ENCODE measurements at places on chromosomes 12 and 14. TPM values are rescaled to one million over a fixed set of nuclear protein-coding genes. Genes with fewer than 3 reads are reported as not detected.

GRCh38 chr12:45468751-45469615 lies 253.1 kb downstream of the ANO6 start:
- DNase-seq, result no peak

PZP gene
- polyA plus RNA-seq, result not detected

GRCh38 chr14:63478437-63478852 lies 64.7 kb downstream of the PPP2R5E start:
- DNase-seq, result no peak

DNA sequence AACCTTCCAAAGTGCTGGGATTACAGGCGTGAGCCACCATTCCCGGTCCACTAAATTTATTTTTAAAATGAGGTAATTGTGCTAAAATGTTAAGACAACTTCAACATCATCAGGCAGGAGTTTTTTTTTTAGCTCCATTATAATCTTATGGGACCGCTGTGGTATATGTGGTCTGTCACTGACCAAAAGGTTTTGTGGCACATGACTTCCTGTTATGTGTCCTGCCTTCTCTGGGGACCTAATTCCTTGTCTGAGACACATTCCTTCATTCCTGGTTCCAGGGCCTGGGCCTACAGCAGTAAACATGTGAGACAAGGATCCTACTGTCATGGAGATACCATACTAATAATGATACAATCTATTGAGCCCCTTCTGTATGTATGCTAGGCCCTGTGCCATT lies 4.9 kb downstream of the TEX52 start:
- no peak for DNase-seq

- peak; percentile 9 for DNase-seq
Observed at GRCh38 chr14:20934148-20934762, 21.0 kb upstream of the RNASE2 start.

DNA sequence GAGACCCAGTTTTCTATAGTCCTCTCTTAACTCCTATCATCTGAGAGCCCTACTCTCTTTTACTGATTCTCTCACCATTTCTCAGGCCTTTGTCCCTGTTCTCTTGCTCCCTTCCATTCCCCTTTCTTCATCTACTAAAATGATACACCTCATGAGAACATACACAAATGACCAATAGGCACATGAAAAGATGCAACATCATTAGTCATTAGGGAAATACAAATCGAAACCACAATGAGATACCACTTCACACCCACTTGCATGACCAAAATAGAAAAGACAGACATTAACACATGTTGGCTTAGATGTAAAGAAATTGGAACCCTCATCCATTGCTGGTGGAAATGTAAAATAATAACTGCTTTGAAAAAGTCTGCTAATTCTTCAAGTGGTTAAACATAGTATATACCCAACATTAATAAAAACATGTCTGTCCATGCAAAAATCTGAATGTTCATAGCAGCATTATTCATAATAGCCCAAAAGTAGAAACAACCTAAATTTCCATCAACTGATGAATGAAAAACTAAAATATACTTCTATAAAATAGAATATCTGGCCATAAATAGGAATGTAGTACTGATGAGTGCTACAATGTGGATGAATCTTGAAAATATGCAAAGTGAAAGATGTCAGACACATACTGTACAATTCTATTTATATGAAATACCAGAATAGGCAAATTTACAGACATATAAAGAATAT lies 66.0 kb downstream of the DENND5B start:
- no peak for DNase-seq

WNT1 gene
- polyA plus RNA-seq, result 1.2 TPM

- DNase-seq, result no peak
Observed at GRCh38 chr12:113262710-113263109, 41.4 kb downstream of the TPCN1 start.

GRCh38 chr12:122226366-122227125 lies 694 bp upstream of the DIABLO start:
- no peak for DNase-seq

SNX6 gene
- polyA plus RNA-seq, result 141 TPM

DNA sequence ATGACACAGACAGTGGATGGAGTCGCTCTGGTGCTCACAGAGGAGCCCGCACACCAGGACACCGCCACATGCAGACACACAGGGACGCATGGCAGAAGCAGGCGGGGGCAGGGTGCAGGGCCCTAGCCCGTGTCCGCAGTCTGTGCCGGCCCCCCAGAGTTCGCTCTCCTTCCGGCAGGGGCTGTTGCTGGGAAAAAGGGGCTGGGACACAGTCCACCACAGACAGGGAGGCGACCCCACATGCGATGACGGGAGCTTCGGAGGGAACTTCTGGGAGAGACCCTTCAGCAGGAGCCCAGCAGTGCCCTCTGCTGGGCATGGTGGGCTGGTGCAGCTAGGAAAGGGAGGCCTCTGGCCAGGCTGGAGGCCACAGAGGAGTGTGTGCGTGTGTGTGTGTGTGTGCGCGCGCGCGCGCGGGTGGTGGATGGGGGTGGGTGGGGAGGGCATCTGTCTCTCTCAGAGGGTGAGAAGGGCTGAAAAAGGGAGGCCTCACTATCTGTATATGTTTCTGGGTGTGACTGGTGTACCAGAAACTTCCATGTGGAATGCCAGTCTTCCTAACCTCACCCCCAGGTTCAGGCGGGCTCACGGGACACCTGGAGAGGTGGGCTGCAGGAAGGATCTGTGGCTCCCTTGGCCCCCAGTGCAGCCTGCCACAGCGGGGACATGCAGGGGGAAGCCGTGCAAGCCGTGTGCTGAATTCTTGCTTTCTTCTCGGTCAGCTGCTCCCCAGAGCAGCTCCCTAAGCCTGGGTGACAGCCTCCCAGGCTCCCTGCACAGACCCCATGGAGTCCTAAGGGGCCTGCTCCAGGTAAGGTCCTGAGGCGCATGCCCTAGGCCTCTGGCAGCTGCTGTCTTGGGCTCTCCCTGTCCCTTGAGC lies 60.7 kb downstream of the PLEKHG3 start:
- DNase-seq, result peak; percentile 71

- no peak for DNase-seq
Observed at GRCh38 chr14:22566845-22567244, 22.2 kb downstream of the DAD1 start.

GRCh38 chr14:69690042-69690441 lies 76.9 kb upstream of the SRSF5 start:
- DNase-seq, result no peak

DNA sequence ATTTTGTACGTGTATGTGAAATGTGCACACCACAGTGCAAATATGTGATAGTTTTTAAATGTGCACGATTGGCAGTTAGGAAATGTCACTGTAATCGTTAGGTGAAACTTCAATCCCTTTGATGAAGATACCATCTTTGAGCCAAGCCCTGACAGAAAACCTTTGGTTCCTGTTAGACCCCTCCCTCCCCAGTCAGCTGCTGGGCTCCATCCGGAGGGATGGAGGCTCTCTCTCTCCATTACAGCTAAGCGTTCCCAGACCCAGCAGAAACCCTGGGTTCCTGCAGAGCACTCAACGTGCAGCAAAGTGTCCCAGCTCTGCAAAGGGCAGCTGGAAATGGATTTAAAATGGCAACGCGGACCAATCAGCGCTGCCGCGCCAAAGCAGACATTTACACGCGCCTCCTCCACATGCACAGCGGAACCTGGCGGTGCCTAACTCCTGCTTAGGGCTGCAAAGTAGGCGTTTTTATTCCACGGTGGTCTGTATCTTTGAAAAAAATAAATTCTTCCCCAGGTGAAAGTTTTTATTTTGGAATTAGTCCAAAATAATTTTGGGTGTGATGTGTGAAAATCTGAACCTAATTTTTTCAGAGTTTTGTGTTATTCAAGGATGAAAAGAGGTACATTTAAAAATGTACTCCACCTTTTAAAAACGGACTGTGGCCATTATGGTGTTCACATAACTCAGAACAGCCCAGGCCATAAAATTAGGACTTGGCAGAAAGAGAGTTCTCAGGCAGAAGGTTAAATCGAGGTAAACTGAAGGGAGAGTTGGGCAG lies 1.4 kb upstream of the HMGA2 start:
- DNase-seq, result no peak

DNA sequence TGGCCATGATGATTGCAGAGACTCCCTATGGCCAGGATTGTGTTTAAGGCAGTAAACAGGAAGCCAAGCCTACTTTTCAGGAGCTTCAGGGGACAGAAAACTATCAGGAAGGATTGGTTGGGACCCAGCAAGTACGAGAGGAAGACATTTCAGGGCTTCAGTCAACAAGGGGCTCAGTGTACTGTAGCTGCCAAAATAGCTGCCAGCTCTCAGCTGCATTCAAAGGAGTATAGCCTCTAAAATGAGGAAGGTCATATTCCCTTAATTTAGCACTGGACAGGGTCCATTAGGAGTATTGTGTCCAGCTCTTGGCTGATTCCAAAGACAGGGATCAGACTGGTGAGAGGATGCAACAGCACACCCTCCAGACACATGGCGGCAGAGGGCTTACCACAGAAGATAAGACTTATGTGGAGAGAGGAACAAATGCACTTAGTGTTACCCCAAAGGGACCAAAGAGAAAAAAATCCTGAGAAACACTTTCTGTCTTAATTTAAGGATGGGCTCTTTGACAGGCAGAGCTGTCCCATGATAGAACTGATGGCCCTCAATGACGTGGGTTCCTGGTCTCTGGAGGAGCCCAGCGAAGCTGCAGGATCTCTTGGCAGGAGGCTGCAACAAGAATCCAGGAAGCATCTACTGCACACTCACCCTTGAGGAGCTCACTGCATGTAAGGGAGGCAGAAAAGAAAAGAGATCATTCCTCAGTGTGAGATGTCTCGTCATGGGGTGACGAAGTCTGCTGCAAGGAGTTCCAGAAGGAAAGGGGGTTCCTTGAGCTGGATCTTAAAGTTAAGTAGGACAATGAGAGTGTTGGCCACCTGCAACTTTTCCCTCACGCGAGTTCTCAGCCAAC lies 14.8 kb downstream of the BDKRB1 start:
- no peak for DNase-seq

DNA sequence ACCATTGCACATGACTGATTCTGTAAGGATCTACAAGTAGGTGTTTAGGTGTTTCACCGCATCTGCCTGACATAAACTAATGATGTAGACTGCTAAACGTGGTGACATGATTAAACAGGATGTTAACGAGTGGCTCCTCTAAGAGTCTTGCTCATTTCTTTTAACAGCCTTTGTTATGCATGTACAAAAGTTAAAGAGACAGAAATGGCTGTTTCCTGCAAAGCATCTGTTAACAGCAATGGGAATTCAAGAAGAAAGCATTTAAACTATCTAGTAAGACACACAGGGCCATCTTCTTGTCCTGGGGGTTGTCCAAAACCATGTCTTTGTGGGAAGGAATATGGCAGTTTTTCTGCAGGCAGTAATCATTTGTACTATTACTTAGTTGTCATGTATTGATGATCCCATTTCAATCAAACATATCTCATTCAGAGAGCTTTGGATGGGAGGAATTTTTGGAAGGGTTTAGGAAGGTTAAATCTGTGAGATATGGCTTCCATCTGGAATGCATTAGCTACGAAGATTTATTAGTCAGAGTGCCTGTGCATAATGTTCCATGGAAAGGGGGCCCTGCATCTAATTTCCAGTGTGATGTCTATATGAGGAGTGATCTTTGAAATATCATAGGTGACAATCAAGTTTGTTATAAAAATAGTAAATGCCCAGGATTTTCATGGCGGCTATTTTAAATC lies 495.1 kb downstream of the EGLN3 start:
- DNase-seq, result no peak

DNA sequence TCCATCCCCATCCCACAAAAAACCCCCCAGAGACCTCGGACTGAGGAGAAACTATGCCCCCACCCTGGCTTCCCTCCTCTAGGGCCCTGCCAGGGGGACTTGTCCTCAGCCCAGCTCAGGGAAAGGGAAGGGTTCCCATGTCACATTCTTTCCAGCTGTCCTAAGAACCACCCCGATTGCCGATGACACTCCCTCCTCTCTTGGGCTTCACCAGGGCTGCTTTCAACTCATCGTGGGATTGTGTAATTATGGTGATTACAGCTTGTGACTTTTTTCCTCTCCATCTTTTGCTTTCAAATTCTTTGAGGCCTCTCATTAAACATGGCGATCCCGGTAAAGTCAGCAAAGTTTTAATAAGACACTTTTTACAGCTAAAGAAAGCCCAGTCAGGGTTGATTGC lies 344.0 kb downstream of the DPF3 start:
- no peak for DNase-seq

DNA sequence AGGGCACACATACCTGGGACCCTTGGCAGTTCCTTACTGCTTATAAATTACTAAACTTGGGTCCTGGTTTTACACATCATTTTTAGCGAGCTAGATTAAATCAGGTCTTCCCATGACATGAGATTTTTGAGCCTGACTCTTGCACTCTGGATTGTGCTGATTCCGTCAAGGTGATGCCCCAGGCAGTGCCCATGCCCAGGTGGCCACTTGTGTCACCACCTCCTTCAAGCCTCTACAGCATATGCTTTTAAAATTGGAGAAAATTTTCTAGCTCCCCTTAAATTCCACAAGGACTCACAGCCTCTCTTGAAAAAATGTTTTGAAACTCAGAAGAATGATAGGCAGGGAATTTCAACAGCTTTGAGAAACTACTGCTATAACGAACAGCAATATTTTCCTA lies 9.6 kb downstream of the PTPN21 start:
- DNase-seq, result no peak

GRCh38 chr14:73802431-73803188 lies 49.0 kb upstream of the PTGR2 start:
- DNase-seq, result no peak

GALNT16 gene
- polyA plus RNA-seq, result not detected

All from immature natural killer cell (primary cell).